Mucosa of descending colon (tissue), 3 donors: ENCODE measurements at places on chromosomes 7 and 10. TPM values are rescaled to one million over a fixed set of nuclear protein-coding genes. Genes with fewer than 3 reads are reported as not detected.

GRCh38 chr7:128100949-128101713 lies 69.9 kb upstream of the LRRC4 start:
- no peak for DNase-seq

Gene HOGA1
- 0.29 TPM for total RNA-seq

- DNase-seq = no peak
Measured at GRCh38 chr7:38932509-38933168, 23.6 kb upstream of the VPS41 start.

Gene MEOX2
- total RNA-seq = 3.8 TPM

DNA sequence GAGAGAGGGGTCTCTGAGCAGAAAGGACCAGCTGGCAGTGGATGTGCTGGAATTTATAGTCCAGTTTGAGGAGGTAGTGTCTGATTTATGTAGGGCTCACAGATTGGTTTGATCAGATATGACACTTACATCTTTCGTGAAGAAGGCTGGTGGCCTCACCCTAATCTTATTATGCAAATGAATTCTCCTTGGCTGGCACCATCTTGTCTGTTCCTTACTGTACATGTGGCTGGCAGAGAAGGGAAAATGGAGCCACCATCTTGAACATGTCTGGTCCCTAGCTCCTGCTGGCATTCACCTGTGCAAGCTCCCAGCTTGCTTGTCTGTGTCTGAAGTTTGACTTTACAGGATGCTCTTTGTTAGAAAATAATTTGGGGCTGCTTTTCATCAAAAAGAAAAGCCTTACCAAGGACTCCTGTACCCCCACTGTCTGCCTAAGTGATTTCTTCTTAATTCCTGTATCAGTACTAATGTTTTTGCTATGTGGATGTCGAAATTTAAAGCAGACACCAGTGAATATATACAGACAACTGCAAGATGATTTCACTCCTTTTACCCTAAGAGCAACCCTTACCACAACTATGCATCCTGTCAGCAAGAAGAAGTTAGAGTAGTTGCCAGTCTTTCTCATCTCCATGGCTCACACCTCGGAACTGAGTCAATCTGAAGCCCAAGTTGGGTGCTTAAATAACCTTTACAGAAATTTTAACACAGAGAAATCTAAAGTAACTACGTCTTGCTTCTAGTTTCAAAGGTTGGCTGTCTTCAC lies 322.0 kb upstream of the SEMA3D start:
- no peak for DNase-seq

DNA sequence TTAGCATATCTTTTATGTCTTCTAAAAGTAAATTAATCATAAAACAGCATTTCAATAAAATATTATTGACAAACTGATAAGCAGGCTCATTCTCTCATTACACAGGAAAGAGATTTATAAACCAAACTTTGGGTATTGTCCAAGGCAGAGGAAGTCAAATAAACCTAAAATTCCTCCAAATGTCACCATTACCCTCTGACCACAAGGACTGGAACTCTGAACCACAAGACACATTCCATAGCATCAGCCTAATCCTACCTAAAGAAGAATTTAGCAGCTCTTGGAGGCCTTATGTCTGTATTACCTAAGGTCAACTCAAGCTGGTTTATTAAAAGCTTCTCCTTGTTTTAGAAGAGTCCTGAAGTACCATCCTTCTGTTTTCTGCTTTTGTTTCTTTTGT lies 82.4 kb upstream of the SLC13A1 start:
- DNase-seq = no peak

Gene HOXA10
- total RNA-seq = 56.9 TPM

GRCh38 chr10:72509941-72510340 lies 115.9 kb downstream of the MICU1 start:
- DNase-seq = no peak

Gene ABCB8
- total RNA-seq = 40.1 TPM
